ENCODE measurements at places on chromosomes 7 and 10. TPM values are rescaled to one million over a fixed set of nuclear protein-coding genes. Genes with fewer than 3 reads are reported as not detected.

GRCh38 chr10:4944841-4945240 lies 18.4 kb upstream of the AKR1C1 start:
- DNase-seq, result no peak

DNA sequence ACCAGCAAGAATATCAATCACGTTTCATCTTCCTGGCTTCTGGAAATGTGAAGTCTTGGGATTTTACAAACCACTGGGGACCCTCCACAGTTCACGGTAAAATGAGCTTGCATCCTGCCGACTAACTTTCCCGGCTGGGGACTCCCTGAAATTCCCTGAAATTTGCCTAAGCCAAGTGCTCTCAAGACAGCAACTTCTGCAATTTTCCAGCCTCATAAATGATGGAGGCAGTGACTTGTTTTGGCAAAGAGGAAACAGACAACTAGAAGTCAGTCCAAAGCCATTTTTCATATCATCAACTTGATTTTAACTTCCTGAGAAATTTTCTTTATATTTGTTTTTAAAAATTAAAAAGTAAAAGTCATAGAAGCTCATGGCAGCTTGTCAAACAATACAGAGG lies 212.3 kb downstream of the FANK1 start:
- peak; percentile 94 for DNase-seq

GRCh38 chr7:64879800-64880199 lies 23.3 kb upstream of the ZNF273 start:
- DNase-seq, result no peak

- DNase-seq, result no peak
Observed at GRCh38 chr7:1446620-1447032, 12.6 kb downstream of the MICALL2 start.

The TRDMT1 gene
- total RNA-seq, result 8.7 TPM

The TSPAN12 gene
- total RNA-seq, result 46.0 TPM

Data from muscle of leg (tissue), 16 donors.